ENCODE measurements at places on chromosomes 1 and 21. TPM values are rescaled to one million over a fixed set of nuclear protein-coding genes. Genes with fewer than 3 reads are reported as not detected.

- DNase-seq: no peak
Observed at GRCh38 chr1:147504801-147505311, 36.4 kb upstream of the BCL9 start.

- DNase-seq: no peak
Observed at GRCh38 chr21:46158666-46159300, 3.4 kb upstream of the FTCD start.

DNA sequence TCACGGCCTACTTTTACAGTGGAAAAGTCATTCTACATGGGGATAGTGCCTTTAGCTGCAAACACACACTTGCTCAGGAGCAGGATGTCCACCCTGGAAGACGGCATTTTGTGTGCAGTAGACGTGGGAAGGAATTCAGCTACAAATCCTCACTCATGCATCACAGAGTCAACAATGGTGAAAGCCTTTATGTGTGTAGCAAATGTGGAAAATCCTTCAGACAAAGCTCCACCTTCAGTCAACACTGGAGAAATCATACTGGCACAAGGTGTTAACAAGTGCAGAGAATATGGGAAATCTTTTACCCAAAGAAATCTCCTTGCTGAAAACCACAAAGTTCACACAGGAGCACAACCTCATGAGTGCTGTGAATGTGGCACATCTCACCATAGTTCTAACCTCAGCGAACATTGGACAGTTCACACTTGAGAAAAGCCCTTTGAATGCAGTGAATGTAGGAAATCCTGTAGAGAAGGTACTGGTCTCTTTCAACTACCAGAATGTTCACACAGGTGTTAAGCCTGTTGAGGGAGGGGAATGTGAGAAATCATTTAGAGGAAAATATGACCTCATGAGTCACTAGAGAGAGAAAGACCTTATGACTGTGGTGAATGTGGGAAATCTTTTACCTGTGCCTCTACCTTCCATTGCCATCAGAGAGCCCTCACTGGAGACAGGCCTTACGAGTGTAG is 101.8 kb downstream of the PTGS2 start:
- peak; percentile 13 for DNase-seq

GRCh38 chr1:92752719-92753118 is 32.2 kb downstream of the EVI5 start:
- no peak for DNase-seq

Gene ESPN
- 1.7 TPM for polyA plus RNA-seq
